Right ventricle myocardium superior (tissue), 1 donor: ENCODE measurements at places on chromosomes 7 and 10. TPM values are rescaled to one million over a fixed set of nuclear protein-coding genes. Genes with fewer than 3 reads are reported as not detected.

FAM237B gene
- not detected for total RNA-seq

BMPER gene
- 2.3 TPM for total RNA-seq

STX1A gene
- 1.7 TPM for total RNA-seq

SLC39A12 gene
- not detected for total RNA-seq

KIF11 gene
- 0.78 TPM for total RNA-seq

PLA2G12B gene
- 0.73 TPM for total RNA-seq

SEM1 gene
- total RNA-seq = 43.9 TPM

MUC12 gene
- total RNA-seq = not detected

NEUROG3 gene
- total RNA-seq = not detected

GRID1 gene
- 1.1 TPM for total RNA-seq

FFAR4 gene
- total RNA-seq = 0.16 TPM

CFTR gene
- 0.86 TPM for total RNA-seq

PHKG1 gene
- total RNA-seq = 31.3 TPM

NFE2L3 gene
- 0.91 TPM for total RNA-seq

HTR5A gene
- total RNA-seq = not detected

TMEM225B gene
- total RNA-seq = not detected

NODAL gene
- not detected for total RNA-seq

UBE2D1 gene
- 61.2 TPM for total RNA-seq

FZD8 gene
- 6.6 TPM for total RNA-seq

PAX4 gene
- total RNA-seq = not detected

PKD2L1 gene
- not detected for total RNA-seq

GPR146 gene
- total RNA-seq = 26.3 TPM

RAB18 gene
- 119 TPM for total RNA-seq

ANKRD30A gene
- total RNA-seq = not detected

FAM13C gene
- 5.9 TPM for total RNA-seq

TSPAN15 gene
- total RNA-seq = 9.5 TPM

ATOH7 gene
- not detected for total RNA-seq

AGBL3 gene
- total RNA-seq = 1.2 TPM

ENKUR gene
- not detected for total RNA-seq

INHBA gene
- 1.9 TPM for total RNA-seq

LIPM gene
- not detected for total RNA-seq

MBL2 gene
- not detected for total RNA-seq

NOS3 gene
- 10.0 TPM for total RNA-seq

ERVW-1 gene
- not detected for total RNA-seq

COL28A1 gene
- 6.7 TPM for total RNA-seq

ELMO1 gene
- 11.9 TPM for total RNA-seq

TAS2R41 gene
- not detected for total RNA-seq

ACTR3C gene
- total RNA-seq = 2.9 TPM

OR2A1 gene
- not detected for total RNA-seq

PPP1R17 gene
- total RNA-seq = not detected

CHAT gene
- total RNA-seq = not detected

EGFR gene
- 10.1 TPM for total RNA-seq

CLRN3 gene
- total RNA-seq = not detected
